ENCODE measurements at places on chromosomes 2 and 18. TPM values are rescaled to one million over a fixed set of nuclear protein-coding genes. Genes with fewer than 3 reads are reported as not detected.

DNA sequence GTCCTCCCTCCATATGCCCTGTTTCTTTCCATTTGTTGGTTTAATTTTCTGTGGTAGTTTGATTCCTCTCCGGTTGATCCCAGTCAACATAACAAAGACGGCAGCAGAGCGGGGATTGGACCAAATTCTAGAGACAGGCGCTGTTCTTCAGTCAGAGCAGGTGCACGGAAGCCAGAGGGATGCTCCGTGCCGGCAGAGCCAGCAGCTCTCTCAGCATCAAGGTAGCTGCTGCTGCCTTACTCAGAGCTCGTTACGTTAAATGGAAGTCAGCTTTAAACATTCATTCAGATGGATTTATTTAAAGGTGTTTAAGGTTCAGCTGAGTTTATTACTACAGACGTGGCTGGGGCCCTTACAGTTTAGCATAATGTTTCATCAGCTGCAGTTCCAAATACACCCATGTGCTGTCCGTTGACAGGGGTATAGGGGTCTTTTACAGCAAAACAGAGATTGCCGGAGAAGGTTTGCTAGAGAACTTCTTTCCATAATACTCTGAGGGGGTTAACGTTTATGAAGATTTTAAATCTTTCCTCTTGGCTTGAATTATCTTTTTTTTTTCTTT lies 497.2 kb upstream of the PIK3C3 start:
- DNase-seq = no peak

GRCh38 chr2:201978986-201979385 lies 54.7 kb upstream of the FZD7 start:
- DNase-seq = no peak

DNA sequence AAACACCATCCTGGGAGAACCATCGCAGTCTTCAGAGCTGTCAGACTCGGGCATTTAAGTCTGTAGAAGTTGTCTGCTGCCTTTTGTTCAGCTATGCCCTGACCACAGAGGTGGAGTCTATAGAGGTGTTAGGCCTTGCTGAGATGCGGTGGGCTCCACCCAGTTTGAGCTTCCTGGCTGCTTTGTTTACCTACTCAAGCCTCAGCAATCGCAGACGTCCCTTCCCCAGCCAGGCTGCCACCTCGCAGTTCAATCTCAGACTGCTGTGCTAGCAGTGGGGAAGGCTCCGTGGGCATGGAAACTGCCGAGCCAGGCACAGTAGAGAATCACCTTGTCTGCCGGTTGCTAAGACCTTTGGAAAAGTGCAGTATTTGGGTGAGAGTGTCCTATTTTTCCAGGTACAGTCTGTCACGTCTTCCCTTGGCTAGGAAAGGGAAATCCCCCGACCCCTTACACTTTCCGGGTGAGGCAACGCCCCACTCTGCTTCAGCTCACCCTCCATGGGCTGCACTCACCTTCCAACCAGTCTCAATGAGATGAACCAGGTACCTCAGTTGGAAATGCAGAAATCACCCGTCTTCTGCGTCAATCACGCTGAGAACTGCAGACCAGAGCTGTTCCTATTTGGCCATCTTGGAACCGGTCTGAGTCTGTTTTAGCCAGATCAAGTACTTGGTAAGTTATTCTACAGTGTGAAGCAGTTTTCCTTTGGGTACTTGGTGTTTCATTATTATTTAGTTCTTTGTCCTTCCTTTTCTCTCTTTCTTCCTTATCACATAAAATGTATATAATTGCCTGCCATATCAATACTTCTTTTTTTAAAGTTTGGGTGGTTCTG lies 71.5 kb downstream of the CDC42EP3 start:
- DNase-seq = no peak

- no peak for DNase-seq
Measured at GRCh38 chr2:134402410-134402809, 148.5 kb downstream of the MGAT5 start.

- DNase-seq = no peak
Measured at GRCh38 chr2:20706217-20706616, 39.3 kb downstream of the GDF7 start.

GRCh38 chr2:190506666-190507065 lies 27.9 kb downstream of the NEMP2 start:
- no peak for DNase-seq

DNA sequence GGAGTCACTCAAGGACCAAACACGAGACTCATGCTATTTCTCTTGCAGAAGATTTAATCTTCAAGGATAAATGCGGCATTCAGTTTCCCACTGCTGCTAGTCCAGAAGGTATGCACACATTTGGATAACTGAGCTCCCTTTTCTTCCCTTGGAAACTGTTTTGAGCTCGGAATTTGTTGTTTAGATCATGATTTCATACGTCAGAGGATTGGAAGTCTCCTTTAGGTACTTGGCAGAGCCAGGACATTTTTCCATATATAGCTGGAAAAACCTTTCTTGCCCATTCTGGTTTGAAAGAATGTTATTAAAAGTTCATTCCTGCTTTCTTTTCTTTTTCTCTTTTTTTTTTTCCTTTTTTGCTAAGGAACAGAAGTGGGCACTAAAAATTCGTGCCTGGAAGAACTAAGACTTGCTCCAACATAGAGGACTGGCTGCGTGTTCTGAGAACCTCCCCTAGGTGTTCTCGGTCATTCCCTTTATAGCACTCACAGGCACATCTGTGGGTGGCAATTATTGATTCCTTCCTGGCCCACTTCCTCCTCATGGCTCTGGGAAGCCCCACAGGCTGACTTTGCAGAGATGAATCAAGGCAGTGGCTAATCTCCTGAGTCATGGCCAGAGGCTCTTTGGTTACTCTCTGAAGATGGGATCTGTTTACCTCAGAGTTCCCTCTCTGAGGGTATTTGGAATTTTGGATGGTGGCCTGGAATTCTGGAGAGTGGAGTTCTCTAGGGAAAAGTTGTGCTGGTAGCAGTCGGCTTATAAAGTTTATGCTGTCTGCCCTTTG lies 104.8 kb downstream of the PLCL1 start:
- DNase-seq = no peak

DNA sequence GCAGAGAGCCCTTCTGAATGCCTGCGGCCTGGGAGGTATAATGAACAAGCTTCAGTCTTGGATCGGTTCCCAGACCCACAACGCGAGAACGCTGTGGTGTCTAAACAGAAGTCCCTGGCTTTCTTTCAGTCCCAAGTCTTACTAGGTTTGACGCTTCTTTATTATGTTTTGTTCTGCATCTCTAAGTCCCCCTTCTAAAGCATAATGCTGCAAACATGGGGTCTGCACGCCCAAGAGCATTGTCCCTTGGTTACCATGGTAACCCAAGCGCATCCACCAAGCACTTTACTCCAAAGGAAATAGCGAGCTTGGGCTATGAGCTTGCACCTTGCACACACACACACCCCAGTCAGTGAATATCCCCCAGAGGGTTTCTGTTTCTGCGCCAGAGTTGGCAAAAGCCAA lies 193.7 kb downstream of the INO80D start:
- no peak for DNase-seq

DNA sequence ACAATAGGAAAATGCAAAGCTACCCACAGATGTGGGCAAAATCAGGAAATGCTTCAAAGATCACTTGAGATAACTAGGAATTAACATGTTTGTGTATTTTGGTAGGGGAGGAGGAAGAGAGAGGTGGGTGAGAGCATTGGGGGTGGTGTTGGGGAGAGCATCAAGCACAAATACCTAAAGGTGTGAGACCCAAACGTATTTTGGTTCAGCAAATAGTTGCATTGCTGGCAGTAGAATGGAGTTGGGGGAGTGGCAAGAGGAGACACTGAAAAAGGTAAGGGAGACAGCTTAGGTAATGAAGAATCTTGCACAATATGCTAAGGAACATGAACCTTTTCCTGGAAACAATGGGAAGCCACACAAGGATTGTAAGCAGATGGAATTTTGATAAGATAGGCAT lies 1.5 kb upstream of the PELI1 start:
- no peak for DNase-seq

GRCh38 chr2:120439637-120440384 lies 93.9 kb downstream of the INHBB start:
- no peak for DNase-seq

DNA sequence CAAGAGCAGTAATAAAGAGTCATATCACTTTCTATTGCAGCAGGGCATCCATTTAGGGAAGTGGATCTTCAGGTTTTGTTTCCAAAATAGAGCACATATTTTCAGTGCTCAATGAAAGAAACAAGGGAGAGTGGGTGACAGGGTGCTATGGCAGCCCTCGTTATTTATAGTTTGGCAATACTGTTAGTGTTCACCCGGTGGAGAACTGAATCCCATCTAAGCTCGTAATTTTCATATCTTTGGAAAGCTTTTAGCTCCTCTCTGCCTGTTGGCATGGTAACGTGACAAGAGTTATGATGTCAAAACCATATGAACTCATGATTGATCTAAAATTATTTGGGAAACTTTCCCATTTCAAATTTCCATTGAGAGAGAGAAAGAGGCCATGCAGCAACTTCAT lies 331.9 kb downstream of the LRRTM1 start:
- DNase-seq = no peak

- DNase-seq = no peak
Measured at GRCh38 chr2:13009027-13009642, 292.4 kb downstream of the TRIB2 start.

DNA sequence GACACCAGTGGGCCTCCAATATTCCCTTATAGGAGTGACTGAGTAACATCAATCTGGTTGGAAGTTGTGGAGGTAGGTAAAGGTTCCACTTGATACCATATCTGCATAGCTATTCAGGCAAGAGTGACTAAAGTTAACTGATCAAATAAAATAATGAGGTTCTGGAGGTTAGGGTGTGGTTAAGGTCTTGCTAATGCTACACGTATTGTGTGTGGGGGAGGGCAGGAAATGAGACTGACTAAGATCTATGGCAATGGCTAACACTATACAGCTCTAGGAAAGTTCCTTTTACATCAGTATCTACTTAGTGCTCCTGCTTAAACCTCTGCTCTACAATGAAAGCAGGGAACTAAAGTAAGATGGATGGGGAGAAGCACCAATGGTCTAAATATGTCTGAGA lies 149.1 kb upstream of the MGAT5 start:
- DNase-seq = no peak

DNA sequence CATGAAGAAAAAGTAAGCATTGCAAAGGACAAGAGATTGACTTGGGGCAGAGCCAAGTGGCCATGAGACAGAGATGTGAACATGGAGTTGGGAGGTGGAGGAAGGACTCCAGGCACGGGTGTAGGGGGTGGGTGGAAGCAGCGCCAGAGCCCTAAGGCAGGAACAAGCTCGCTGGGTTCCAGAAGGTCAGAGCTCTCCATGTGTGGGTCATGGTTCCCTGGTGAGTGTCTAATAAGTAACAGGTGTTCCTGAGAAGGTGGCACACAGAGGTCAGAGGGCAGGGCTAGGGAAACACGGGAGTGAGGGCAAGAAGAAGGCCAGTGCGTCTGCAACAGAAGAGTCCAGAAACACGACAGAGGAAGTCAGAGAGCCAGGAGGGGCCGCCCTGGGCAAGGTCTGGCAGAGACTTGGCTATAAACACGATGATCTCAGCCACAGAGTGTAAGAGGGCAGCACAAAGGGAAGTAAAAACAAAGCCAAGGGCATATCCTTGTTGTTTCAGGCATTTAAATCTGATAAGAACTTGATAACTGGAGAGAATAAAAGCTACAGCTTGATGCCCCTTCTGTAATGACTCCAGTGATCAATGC lies 260.8 kb downstream of the TGIF1 start:
- no peak for DNase-seq

- no peak for DNase-seq
Measured at GRCh38 chr2:168929031-168929430, 27.9 kb downstream of the G6PC2 start.

Gene TTC27
- total RNA-seq = 19.0 TPM

Gene PDE6D
- total RNA-seq = 20.9 TPM

Gene TCF23
- not detected for total RNA-seq

Gene FOXD4L1
- total RNA-seq = not detected

Gene HNMT
- total RNA-seq = 37.8 TPM

Gene TXNL4A
- 71.7 TPM for total RNA-seq

Gene HADHB
- total RNA-seq = 85.6 TPM

Gene SLC19A3
- total RNA-seq = 7.1 TPM

Gene FSHR
- total RNA-seq = not detected

Gene ZC3H15
- 53.5 TPM for total RNA-seq

Gene UGT1A3
- total RNA-seq = not detected

Gene HRH4
- 0.36 TPM for total RNA-seq

All from sciatic nerve (tissue), 2 donors.